ENCODE measurements at places on chromosomes 7 and 10.

GRCh38 chr10:121578965-121579364 is 19.3 kb downstream of the FGFR2 start:
- DNase-seq = no peak

DNA sequence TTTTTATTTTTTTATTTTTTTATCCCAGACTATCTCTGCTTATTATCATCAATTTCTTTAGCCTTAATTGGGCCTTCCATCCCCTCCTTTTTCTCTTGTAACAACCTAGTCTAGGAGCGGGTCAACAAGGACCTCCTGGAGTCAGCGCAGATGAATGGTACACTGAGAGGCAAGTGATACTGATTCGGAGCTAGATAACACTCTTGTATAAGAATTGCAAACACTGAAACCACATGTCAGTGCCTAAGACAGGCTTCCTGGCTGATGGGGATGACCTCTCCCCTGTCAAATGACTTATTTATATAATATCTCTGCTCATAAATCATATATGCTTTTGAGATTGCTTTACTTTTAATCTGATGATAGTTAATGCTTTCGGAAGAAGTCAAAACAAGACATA is 22.7 kb downstream of the BPGM start:
- no peak for DNase-seq

DNA sequence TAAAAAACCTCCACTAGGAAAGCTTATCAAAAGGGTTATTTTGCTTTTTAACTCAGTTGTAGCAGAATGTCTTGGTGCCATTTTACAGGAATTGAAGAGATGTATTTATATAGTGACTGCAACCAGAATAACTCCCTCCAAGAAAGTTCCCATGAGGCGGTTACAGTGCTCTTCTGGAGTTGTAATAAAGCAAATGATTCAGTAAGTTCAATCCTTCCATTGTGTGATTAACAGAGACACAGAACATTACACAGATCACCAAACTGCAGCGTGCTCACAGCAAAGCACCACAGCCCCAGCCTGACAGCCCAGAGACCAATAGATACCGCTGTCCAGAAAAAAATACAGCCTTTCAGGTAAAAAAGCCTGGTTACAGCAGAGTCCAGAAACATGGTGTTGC is 21.9 kb upstream of the CABCOCO1 start:
- no peak for DNase-seq

- DNase-seq = no peak
Observed at GRCh38 chr10:58651040-58651439, 138.4 kb downstream of the BICC1 start.

GRCh38 chr7:68269405-68269804 is 1272.8 kb downstream of the TYW1 start:
- DNase-seq = no peak

DNA sequence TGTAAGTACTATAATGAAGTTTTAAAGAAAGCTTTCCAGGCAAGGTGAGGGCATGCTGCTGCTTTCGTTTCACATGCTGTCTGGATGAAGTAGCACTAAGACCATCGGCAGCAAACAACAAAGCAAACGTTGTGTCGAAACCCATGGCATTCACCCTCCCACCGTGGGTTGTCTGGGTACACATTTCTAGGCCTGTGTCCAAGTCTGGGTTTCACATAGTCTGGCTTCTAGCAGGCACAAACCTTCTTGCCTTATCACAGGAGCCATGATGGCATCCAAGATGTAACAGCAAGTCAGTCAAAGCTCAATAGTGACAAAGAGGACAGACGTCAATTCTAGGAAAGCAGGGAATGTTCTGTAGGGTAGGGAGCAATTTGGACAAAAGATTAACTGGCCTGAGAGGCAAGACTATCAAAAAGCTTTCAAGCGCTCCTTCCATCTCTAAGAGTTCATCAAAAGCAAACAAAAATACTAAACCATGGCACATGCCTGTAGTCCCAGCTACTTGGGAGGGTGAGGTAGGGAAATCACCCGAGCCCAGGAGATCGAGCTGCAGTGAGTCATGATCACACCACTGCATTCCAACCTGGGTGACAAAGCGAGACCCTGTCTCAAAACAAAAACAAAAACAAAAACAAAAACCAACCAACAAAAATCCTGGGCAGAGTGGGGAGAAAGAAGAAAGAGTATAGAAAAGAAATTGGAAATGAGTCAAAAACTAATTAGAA is 42.7 kb downstream of the PAXIP1 start:
- no peak for DNase-seq

DNA sequence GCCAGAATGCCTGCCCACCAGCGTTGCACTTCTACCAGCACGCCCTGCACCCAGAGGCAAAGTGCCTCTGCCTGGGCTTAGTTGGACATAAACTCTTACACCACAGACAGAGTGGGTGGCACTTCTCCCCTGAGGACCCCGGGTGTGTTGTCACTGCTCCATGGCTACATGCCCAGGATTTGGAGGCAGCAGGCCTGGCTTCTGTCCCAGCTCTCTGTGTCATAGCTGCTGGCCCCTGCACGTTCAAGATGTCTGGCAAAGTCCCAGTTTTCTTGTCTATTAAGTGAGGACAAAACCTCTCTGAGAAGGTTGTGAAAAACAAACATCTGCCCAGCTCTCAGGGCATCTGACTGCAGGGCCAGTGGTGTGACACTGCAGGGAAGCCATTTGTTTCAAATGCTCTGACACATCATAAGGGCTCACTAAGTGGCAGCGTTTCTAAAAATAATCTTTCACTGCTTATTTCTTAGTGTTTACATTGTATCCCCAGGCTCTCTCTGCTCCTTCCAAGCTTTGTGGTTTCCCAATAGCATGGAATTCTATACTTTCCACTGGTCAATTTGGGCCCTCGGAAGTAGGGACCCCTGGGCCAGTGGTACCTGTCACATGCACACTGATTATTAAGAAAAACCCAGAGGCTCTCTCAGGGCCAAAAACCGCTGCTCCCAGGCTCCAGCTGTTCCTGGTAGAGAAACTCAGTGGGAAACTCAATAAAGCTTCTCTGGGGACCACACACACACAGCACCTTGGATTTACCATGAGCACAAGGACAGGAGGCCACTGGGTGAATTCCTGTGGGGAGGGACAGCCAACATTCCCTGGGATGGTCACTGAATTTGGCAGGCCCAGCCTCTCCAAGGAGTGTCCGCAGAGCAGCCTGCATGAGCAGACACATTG is 86.2 kb upstream of the ANLN start:
- DNase-seq = peak; percentile 32

DNA sequence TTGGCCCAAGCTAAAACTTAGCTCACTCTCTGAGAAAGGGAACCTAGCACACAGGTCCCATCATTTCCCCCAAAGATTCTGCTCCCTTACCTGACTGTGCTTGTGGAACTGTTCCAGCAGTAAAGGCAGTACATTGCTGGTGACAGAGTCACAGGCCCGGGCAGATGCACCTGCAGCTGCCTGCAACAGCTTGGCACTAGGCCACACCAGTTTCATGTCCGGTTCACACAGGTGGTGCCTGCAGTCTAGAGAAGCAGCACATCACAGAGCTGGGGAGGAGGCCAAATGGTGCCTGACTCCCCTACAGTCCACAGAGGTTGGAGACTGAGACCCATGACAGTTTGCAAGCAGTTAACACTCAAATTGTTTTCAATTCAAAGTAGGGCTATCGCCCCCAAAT is 22.2 kb downstream of the ZDHHC16 start:
- peak; percentile 96 for DNase-seq

GRCh38 chr7:1007901-1008300 is 24.9 kb downstream of the CYP2W1 start:
- no peak for DNase-seq

GRCh38 chr7:69668339-69668870 is 70.1 kb downstream of the AUTS2 start:
- DNase-seq = no peak

GRCh38 chr10:20737107-20737506 is 160.0 kb downstream of the NEBL start:
- DNase-seq = no peak

GRCh38 chr7:124366118-124366517 is 333.3 kb upstream of the TMEM229A start:
- DNase-seq = no peak

DNA sequence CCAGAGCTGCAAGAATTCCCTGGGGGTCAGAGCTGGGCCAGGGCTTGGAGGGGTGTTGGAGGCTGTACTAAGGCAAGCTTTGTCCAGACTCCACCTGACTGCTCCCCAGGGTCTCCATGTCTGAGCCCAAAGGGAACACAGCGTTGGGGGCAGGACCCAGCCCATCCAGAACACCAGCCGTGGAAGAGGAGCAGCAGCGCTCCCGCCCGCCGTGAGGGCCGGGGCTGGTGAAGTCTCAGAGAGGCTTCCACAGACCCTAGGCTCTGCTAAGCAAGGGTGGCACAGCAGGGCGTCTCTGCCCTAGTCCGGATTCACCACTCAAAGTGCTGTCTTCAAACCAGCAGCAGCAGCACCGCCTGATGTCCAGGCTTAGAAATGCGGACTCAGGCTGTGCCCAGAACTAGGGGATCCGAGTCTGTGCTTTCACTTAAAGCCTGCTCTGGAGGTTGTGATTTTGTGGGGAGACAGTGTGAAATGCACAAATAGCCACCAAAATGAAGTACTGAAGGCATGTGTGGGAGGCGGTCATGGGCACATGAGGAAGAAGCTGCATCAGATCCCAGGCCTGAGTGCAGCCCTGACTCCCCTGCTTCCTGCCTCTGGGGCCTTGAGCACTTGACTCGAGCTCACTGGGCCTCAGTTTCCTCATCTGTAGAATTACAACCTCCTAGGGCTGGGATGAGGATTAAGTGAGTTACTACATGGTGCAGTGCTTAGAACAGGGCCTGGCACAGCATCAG is 16.6 kb upstream of the AQP1 start:
- no peak for DNase-seq

DNA sequence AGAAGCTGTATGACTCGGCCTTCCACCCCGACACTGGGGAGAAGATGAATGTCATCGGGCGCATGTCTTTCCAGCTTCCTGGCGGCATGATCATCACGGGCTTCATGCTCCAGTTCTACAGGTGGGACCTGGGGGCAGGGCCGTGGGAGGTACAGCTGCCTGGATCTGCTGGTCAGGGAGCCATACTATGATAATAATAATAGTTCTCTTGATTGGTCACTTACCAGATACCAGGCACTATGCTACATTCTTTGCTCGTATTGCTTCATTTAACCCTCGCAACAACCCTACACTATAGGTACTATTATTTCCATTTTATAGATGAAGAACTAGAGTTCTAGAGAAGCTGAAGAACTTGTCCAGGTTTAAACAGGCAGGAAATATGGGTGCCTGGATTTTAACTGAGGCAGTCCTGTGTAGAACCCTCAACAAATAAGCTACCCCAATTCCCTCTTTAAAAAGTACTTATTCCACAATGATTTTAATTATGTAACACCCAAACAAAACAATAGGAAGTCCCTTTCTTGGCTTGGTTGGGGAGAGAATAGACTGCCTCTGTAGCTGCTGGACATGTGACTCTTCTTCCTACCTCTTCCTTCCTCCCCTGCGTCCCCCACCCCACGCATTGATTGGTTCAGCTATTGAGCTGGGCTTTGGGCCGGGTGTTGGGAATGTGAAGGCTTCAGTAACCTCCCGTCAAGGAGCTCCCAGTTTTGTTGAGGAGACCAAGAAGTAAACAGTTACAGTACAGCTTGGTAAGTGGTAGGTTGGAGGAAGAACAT is 12.8 kb downstream of the SFXN2 start:
- no peak for DNase-seq

- DNase-seq = no peak
Observed at GRCh38 chr10:89224739-89225443, 17.8 kb upstream of the CH25H start.

GRCh38 chr7:19060761-19061259 is 56.6 kb downstream of the TWIST1 start:
- DNase-seq = no peak

- no peak for DNase-seq
Observed at GRCh38 chr7:130302649-130303048, 9.7 kb downstream of the CPA4 start.

- no peak for DNase-seq
Observed at GRCh38 chr10:101080933-101081931, 19.4 kb downstream of the KAZALD1 start.

DNA sequence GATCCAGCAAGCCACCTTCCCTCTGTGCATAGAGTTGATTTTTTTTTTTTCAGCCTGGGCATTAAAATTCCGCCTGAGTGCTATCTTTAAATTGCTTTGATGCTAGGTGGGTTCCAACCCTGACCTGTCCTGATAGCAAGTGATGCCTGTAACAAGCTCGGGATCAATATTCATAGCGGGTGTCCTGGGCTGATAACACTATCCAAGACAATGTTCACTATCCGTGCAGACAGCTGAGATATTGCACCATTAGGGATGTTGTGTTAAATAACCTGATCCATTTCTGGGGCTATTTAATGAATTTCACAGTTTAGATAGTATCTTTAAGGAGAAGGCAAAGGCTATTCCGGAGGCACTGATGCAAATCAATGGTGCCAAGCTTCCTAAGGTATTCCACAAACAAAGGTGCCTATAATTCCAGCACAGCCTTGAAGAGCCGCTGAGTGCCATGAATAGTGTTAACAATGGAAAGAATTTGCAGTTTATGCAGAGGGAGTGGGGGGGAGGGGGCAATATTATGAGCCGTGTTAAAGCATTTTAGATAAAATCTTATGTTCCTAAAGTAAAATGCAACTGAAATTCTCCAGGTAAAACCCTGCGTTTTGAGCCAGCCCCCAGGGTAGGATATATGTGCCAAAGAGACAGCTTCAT is 4.2 kb upstream of the NKX1-2 start:
- no peak for DNase-seq

GRCh38 chr7:83347945-83348444 is 185.3 kb upstream of the PCLO start:
- DNase-seq = no peak

Data from MM.1S (cell line).